ENCODE measurements at places on chromosomes 1 and 21. TPM values are rescaled to one million over a fixed set of nuclear protein-coding genes. Genes with fewer than 3 reads are reported as not detected.

Gene LGALS8
- 12.0 TPM for total RNA-seq

Gene S100A2
- total RNA-seq = 14.7 TPM

Gene REN
- total RNA-seq = 0.22 TPM

Gene BSND
- not detected for total RNA-seq

Gene ADCY10
- total RNA-seq = not detected

Gene AMY1C
- total RNA-seq = not detected

Gene SPATA1
- total RNA-seq = 0.35 TPM

DNA sequence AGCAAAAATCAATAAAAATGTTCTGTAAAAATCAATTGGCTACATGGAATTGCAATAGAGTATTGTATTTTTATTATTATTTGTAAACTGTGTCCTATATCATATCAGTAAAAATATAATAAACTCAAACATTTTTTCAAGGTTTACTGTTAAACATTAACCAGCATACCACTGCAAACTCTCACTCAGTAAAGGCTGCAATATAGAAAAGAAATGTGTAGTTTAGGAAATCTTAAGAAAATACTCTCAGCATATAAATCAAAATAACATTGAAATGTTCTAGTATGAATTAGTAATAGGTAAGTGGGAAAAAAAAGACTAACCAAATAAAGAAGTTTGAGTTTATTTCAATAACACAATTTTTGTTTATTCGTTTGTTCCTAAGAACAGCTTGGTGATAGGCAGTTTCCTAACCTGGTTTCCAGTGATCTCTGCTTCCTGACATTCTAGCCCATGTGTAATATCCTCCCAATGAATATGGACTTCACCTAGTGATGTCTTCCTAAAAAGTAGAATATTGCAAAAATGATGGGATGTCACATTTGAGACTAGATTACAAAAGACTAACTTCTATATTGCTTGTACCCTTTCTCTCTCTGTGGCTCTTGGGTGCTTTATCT, 870.1 kb downstream of the BRINP3 start:
- H3K36me3 ChIP-seq = no peaks in the 10 kb centered on the region
- H3K4me1 ChIP-seq = no peaks in the 10 kb centered on the region
- H3K27me3 ChIP-seq = no peaks in the 10 kb centered on the region
- no peak overlapping the region for H3K4me3 ChIP-seq
- no peak for DNase-seq
- no peak overlapping the region for H3K27ac ChIP-seq

DNA sequence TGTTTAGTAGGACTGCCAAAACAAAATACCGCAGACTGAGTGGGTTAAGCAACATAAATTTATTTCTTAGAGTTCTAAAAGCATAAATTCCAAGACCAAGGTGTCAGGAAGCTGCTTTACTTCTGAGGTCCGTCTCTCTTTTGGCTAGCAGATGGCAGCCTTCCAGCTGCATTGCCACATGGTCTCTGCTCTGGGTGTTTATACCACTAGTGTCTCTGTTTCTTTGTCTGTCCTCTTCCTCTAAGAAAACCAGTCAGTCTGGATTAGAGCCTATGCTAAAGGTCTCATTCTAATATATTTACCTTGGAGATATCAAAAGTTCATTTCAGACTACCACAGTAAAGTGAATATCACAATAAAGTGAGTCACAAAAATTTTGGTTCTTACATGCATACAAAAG, 519.8 kb downstream of the COL11A1 start:
- DNase-seq = no peak
- H3K27ac ChIP-seq = no peak overlapping the region
- H3K4me3 ChIP-seq = no peak overlapping the region
- H3K4me1 ChIP-seq = no peaks in the 10 kb centered on the region
- no peaks in the 10 kb centered on the region for H3K27me3 ChIP-seq
- no peaks in the 10 kb centered on the region for H3K36me3 ChIP-seq

- H3K36me3 ChIP-seq = no peaks in the 10 kb centered on the region
- no peak for DNase-seq
- peaks cover 5% of the 10 kb centered on the region for H3K4me1 ChIP-seq
- H3K27ac ChIP-seq = no peak overlapping the region
- H3K4me3 ChIP-seq = no peak overlapping the region
- H3K27me3 ChIP-seq = no peaks in the 10 kb centered on the region
Observed at GRCh38 chr1:227540170-227541098, 22.9 kb upstream of the ZNF678 start.

DNA sequence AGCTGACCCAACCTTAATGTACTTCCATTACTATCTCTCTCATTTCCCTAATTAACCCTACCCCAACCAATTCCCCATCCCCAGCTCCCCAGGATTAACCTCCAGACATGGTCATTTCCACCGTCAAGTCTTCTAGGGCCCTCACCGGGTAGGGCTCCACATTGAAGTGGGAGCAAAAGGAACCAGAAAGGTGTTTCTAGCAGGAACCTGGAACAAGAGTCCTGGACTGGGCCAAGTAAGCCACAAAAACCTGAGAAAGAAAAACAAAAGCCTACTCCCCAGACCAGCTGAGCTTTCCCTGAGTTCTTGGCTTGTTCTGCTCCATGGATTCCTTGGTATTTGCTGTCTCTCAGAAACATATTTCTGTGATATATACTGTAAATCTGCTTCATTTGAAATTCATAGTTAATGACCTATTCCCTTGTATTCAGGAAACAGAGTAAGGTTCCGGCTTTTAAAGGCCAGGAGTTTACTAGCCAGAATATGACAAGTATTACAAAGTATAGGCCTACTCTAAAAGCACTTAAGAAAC, 58.4 kb downstream of the SYF2 start:
- no peak overlapping the region for H3K27ac ChIP-seq
- H3K36me3 ChIP-seq = no peaks in the 10 kb centered on the region
- H3K4me1 ChIP-seq = no peaks in the 10 kb centered on the region
- H3K27me3 ChIP-seq = no peaks in the 10 kb centered on the region
- DNase-seq = no peak
- H3K4me3 ChIP-seq = no peak overlapping the region

DNA sequence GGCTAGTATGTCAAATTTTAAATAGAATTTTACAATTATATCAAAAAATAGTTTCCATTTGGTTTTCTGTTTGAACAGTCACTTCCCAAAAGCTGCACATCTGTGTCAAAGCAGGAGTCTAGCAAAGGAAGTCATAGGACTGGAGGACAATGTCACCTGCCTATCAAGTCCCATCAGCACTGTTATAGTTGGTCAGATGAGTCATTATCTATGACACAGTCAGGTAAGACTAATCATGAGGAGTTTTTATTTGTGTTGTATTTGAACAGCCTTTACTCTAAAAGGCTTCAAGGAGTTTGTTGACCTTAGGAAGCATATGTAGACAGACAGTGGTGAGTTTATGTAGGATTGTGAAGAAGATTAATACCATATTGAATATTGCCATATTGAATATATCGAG, 74.2 kb upstream of the QSOX1 start:
- H3K4me1 ChIP-seq = no peaks in the 10 kb centered on the region
- no peak overlapping the region for H3K4me3 ChIP-seq
- no peaks in the 10 kb centered on the region for H3K27me3 ChIP-seq
- peaks cover 9% of the 10 kb centered on the region for H3K36me3 ChIP-seq
- peak overlapping the region; percentile 57 for H3K27ac ChIP-seq
- DNase-seq = no peak

DNA sequence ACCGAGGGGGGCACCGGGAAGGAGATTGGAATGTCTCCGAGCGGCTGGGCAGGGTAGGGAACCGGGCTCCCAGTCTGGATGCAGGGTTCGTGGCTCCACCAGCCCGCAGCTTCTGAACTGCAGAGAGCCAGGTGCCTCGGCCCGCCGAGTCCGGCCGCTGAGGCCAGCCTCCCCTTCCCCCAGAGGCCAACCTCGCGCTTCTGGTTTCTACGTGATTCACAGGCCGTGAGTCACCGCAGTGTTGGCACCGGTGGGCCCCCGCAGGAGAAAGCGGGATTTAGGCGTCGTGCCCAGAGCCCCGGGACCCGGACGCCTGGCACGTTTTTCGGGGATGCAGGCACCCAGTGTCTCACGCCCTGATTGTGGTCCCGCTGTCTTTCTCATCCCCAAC, 458 bp downstream of the CRABP2 start:
- H3K36me3 ChIP-seq = no peaks in the 10 kb centered on the region
- DNase-seq = no peak
- H3K27me3 ChIP-seq = peaks cover 48% of the 10 kb centered on the region
- no peak overlapping the region for H3K27ac ChIP-seq

DNA sequence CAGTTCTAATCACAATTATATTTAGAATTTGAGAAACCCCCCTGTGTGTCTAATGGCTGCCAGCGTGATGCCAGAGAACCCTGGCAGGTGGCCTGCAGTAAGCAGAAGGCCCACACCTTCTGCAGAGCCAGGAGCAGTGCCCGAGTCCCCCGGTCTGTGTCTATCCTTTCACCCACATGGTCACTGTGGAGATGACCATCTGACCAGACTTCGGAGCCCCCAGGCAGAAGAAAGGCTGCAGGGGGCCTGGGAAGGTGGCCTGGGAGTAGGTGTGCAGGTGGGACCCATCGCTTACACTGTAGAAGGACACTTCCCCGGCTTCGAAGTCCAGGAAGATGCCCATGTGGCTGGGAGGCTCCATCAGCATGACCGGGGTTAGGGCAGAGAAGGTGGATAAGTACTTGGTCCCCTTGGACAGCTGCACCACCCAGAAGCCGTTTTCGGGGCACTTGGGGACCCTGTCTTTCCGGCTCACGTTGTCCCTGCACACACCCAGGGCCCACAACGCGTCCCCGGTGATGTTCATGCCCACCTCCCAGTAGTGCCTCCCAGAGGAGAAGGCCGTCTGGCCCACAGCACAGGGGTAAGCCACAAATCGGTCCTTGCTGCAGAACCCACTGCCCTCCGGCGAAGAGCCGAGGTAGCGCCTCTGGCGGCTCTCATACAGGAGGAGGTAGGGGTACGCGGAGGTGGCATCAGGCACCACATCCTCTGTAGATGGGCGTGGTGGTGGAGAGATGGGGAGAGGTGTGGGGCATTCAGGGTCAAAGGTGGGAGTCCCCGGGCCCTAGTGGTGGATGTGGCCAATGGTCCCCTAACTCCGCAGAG, 1.6 kb upstream of the TRIM11 start:
- H3K4me1 ChIP-seq = peaks cover 12% of the 10 kb centered on the region
- no peak overlapping the region for H3K4me3 ChIP-seq
- no peaks in the 10 kb centered on the region for H3K36me3 ChIP-seq
- H3K27me3 ChIP-seq = no peaks in the 10 kb centered on the region

GRCh38 chr1:170309389-170310013, 163.7 kb downstream of the NTMT2 start:
- no peak overlapping the region for H3K4me3 ChIP-seq
- DNase-seq = no peak
- H3K4me1 ChIP-seq = no peaks in the 10 kb centered on the region
- no peaks in the 10 kb centered on the region for H3K36me3 ChIP-seq

DNA sequence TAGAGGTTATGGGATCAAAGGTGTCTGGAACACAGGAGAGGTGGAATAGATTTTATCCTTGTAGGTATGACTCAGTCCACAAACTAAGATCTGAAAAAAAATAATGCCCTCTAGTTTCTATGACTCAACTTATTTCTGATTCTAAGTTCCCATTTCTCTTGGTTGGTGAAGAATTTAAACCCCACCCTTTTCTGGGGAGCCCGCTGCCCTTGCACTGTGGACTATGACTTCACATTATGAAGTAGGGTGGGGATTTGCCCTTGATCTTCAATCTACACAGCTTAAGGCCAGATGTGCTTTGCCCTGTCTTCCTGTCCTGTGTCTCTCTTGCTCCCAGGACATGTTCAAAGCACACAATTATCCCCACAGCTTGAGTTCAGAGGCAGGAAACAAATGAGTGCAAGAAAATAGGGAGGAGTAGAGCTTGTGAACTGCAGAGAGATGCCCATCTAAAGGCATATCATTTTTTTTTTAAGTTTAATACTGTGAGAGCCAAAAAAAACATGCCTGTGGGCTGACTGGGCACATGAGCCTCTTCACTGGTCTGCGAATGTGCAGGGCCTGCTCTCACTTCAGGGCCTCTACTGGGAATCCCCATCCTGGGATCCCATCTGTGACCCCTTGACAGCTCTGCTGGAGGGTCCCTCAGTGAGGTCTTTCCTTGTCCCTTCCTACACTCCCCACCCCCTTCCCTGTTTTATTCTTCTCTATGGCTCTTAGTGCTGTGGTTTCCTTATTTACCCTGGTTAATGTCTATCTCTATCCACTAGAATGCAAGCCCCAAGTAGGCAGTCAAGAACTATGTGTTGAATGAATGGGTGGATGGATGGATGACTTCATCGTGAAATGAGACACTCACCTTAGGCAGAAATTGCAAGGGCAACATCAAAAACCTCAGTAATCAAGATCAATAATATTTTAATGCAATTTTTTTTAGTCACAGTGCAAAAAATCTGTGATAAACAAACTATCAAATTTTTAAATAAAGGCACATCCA, 61.5 kb downstream of the CD58 start:
- H3K27ac ChIP-seq = no peak overlapping the region
- no peak overlapping the region for H3K4me3 ChIP-seq
- H3K27me3 ChIP-seq = no peaks in the 10 kb centered on the region

GRCh38 chr1:234960722-234961455, 167.7 kb downstream of the TOMM20 start:
- no peak for DNase-seq
- H3K4me1 ChIP-seq = peaks cover 59% of the 10 kb centered on the region
- H3K36me3 ChIP-seq = no peaks in the 10 kb centered on the region
- peak overlapping the region; percentile 17 for H3K27ac ChIP-seq
- no peaks in the 10 kb centered on the region for H3K27me3 ChIP-seq
- no peak overlapping the region for H3K4me3 ChIP-seq

DNA sequence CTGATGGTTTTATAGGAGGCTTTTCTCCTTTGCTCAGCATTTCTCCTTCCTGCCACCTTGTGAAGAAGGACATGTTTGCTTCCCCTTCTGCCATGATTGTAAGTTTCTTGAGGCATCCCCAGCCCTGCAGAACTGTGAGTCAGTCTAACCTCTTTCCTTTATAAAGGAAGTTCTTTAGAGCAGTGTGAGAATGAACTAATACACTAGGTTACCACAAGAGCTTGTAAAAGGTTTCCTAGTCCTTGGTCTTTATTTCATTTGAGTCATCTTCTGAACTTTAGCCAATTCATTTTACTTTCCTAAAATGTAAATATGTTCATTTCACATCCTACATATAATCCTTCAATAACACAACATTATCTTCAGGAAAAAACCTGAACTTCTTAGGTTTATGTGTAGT, 365.3 kb downstream of the HHIPL2 start:
- no peaks in the 10 kb centered on the region for H3K36me3 ChIP-seq
- H3K27ac ChIP-seq = no peak overlapping the region
- no peak overlapping the region for H3K4me3 ChIP-seq
- DNase-seq = no peak
- H3K4me1 ChIP-seq = no peaks in the 10 kb centered on the region

GRCh38 chr21:45543710-45544448, 1.6 kb upstream of the SLC19A1 start:
- no peaks in the 10 kb centered on the region for H3K4me1 ChIP-seq
- no peaks in the 10 kb centered on the region for H3K36me3 ChIP-seq
- no peaks in the 10 kb centered on the region for H3K27me3 ChIP-seq
- no peak overlapping the region for H3K4me3 ChIP-seq

DNA sequence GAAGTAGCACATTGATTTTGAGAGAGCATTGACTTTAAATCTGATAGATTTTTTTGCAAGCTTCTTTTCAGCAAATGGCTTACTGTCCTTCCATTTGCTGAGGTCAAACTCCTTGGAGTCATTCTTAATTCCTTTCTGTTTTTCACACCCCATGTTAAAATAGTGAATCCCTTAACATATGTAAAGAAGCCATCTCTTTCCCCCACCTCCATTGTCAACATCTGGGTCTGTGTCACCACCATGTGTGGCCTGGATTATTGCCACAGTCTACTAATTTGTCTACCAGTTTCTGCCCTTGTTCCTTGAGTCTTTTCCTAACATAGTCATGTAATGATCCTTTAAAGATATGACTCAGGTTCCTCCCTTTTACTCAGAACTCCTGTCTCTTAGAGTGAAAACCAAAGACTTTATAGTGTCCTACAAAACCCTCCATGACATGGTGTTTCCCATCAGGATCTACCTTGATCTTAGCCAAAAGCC, 104.7 kb downstream of the ST6GALNAC3 start:
- no peak overlapping the region for H3K4me3 ChIP-seq
- no peaks in the 10 kb centered on the region for H3K27me3 ChIP-seq
- no peak for DNase-seq
- no peak overlapping the region for H3K27ac ChIP-seq
- no peaks in the 10 kb centered on the region for H3K4me1 ChIP-seq
